Fibroblast of lung (primary cell): ENCODE measurements at places on chromosomes 6 and 20. TPM values are rescaled to one million over a fixed set of nuclear protein-coding genes. Genes with fewer than 3 reads are reported as not detected.
A peak's percentile ranks its signal among the peaks of the same experiment; 100 is the strongest.

GRCh38 chr6:111382476-111383294, 100.3 kb downstream of the REV3L start:
- no peak for DNase-seq

DNA sequence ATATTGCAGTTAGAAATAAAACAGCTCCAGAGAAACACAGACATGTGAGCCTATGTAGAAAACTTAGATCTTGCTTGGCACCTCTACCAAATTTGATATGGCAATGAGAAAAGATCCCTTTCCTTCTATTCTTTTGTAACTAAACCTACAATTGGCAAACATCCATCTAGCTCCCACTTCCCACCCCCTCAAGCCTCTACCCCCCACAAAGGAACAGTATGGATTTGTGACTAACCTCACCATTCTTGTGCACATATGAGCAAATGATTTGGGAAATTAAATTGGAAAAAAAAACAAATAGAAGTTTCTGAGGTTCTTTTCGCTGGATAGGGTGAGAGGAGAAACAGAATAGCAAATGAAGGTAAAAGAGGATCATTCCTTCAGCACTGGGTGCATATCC, 85.8 kb upstream of the TIAM2 start:
- DNase-seq: no peak

DNA sequence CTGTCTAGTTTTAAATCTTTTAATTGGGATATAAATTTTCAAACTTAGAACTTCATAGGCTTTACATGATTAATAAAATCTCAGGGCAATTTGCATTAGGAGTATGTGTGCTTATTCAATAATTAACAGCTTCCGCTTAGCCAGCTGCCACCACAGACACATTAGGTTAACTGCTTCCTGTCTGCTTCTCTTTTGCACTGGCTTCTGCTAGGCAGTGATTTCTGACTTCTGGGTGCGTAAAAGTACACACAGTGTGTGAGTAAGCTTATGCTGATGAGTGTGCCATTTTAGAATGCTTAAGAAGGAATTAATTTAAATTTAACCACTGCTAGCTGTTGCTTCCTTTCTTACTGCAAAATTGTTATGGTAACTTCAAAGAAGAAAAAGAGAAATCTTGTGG, 73.9 kb downstream of the F13A1 start:
- DNase-seq: no peak

- DNase-seq: no peak
These were observed 80.1 kb upstream of the THEMIS start for GRCh38 chr6:127980996-127981395.

Gene HCRTR2
- total RNA-seq: not detected in 2 replicates

Gene IL20RA
- 0.33 and 0.77 TPM in 2 replicates for total RNA-seq

Gene DSP
- under 0.01 TPM in 1 of 2 replicates, not detected in the other for total RNA-seq

- peak; percentile 70 for DNase-seq
These were observed 526 bp downstream of the SULF2 start for GRCh38 chr20:47784599-47785310.

DNA sequence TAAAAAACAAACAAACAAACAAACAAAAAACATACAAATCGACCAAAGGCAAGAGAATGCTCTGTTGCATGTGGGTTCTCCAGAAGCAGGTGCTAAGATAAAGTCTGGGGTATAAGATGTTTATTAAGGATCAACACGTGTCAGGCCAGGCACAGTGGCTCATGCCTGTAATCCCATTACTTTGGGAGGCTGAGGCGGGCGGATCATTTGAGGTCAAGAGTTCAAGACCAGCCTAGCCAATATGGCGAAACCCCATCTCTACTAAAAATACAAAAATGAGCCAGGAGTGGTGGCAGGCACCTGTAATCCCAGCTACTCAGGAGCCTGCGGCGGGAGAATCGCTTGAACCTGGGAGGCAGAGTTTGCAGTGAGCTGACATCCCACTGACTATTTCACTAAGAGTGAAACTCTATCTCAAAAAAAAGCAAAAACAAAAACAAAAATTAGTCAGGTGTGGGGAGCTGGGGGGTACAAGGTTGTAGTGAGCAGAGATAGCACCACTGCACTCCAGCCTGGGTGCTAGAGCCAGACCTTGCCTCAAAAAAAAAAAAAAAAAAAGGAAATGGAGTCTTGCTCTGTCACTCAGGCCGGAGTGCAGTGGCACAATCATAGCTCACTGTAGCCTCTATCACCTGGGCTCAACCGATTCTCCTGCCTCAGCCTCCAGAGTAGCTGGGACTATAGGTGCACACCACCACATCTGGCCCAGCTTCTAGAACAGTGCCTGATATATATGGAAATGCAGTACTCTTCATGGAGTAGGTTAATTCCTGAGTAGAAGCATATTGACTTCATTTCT, 86.8 kb upstream of the JARID2 start:
- no peak for DNase-seq

Gene C6orf52
- 0.26 and 0.33 TPM in 2 replicates for total RNA-seq

DNA sequence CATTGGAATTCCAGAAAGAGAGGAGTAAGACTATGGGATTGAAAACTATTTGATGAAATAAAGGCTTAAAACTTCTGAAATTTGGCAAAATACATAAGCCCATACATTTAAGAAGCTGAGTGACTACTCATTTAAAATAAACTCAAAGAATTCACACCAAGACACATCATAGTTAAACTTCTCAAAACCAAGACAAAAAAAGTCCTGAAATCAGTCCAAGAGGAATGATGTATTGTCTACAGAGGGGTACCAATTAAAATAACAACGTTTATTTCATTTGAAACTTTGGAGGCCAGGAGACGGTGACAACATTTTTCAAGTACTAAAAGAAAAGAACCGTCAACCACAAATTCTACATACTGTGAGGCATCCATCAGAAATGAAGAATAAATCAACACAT, 841.4 kb upstream of the MAP3K7 start:
- peak; percentile 15 for DNase-seq

- DNase-seq: no peak
These were observed 1.0 kb downstream of the SCML4 start for GRCh38 chr6:107823047-107823557.
